ENCODE measurements at places on chromosomes 1 and 21.

DNA sequence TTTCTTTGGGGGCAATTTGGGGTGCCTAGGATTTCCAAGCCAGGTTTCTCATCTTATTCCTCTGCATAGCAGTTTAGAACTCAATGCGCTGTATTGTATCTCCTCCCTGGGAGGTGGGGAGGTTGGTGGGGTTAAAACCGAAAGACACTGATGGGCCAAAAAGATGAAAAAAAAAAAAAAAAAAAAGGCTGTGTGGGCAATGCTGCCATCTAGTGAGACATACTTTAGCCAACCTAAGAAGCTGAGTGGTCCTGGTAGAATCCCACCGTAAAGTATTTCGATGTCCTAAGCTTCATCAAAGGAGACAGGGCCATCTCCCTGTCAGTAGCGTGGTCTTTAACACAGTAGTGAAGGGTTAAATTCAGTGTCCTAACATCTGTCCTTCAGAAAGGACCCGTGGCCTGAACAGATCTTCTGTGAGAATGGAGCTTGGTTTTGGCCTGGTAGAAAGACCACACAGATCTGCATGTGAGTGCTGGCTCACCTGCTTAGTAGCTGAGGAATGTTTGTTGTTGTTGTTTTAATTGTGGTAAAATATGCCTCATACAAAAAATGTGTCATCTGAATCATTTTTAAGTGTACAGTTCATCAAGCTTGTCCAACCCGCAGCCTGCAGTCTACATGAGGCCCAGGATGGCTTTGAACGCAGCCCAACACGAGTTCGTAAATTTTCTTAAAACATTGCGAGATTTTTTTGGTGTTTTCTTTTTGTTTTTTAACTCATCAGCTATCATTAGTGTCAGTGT is 226.2 kb downstream of the KIF26B start:
- H3K27ac ChIP-seq: no peak overlapping the region
- peaks cover 9% of the 10 kb centered on the region for H3K4me1 ChIP-seq
- no peak overlapping the region for H3K4me3 ChIP-seq
- H3K36me3 ChIP-seq: no peaks in the 10 kb centered on the region
- no peaks in the 10 kb centered on the region for H3K27me3 ChIP-seq

- H3K4me3 ChIP-seq: no peak overlapping the region
- no peak for DNase-seq
- H3K4me1 ChIP-seq: peaks cover 3% of the 10 kb centered on the region
- no peaks in the 10 kb centered on the region for H3K27me3 ChIP-seq
- H3K36me3 ChIP-seq: no peaks in the 10 kb centered on the region
Observed at GRCh38 chr21:45947716-45948255, 33.8 kb upstream of the COL6A1 start.

DNA sequence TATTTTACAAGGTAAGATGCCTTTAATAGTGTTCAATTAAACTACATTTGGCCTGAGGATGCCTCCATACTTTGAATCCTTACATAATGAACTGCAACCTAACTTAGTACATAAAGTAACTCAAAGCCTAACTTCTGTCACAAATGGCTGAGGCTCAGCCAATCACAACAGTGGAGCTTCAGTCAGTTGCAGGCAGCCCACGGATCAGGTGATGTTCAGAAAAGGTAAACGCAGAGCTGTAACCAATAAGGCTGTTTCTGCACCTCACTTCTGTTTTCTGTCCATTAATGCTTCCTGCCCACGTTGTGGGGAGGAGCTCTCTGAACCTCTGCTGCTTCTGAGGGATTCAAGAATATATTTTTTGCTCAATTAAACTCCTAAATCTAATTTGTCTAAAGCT is 94.8 kb upstream of the KIAA0040 start:
- no peak overlapping the region for H3K4me3 ChIP-seq
- peaks cover 3% of the 10 kb centered on the region for H3K4me1 ChIP-seq
- H3K27ac ChIP-seq: no peak overlapping the region
- DNase-seq: no peak
- no peaks in the 10 kb centered on the region for H3K27me3 ChIP-seq

DNA sequence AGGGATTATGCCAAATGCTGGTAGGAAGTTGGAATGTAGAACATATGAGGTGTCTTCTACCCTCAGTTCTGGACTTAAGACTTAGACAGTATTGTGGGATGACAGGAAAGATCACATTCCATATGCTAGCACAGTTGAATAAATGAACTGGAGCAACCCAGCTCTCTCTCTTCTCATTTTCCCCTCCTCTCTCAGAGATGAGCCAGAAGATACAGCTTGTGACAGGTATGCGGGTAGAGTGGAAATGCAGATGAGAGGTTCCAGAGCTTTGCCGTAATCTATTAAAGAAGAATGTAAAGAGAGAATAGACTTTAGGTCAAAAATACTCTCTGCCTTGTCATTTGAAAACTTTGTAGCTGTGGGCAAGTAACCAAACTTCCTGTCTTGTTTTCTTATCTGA is 32.5 kb upstream of the HMCN1 start:
- H3K4me1 ChIP-seq: no peaks in the 10 kb centered on the region
- no peak overlapping the region for H3K27ac ChIP-seq
- no peaks in the 10 kb centered on the region for H3K27me3 ChIP-seq
- no peak for DNase-seq
- H3K36me3 ChIP-seq: no peaks in the 10 kb centered on the region
- no peak overlapping the region for H3K4me3 ChIP-seq

GRCh38 chr1:229757226-229757625 is 131.2 kb downstream of the URB2 start:
- no peaks in the 10 kb centered on the region for H3K27me3 ChIP-seq
- no peak overlapping the region for H3K27ac ChIP-seq
- DNase-seq: no peak
- H3K4me1 ChIP-seq: no peaks in the 10 kb centered on the region
- no peaks in the 10 kb centered on the region for H3K36me3 ChIP-seq
